ENCODE measurements at places on chromosomes 11 and 22.

DNA sequence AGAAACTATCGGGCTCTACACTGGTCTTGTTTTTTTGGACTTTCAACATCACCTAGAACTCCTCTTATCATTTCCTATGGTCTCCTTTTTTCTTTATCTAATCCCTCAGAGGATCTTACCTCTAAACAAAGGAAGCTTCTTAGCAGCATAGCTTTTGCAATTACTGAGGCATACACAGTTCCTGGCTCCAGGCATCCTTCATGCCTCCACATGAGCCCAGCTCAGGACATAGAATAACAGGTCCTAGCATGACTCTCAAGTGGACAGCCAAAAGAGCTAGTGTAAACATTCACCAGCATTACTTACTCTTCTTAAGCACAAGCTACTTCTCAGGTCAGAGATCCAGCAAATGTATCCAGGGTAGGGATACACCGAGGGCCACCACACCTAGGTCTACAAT is 17.1 kb downstream of the CFAP300 start:
- H3K4me1 ChIP-seq = no peaks in the 10 kb centered on the region
- no peaks in the 10 kb centered on the region for H3K36me3 ChIP-seq
- DNase-seq = no peak

DNA sequence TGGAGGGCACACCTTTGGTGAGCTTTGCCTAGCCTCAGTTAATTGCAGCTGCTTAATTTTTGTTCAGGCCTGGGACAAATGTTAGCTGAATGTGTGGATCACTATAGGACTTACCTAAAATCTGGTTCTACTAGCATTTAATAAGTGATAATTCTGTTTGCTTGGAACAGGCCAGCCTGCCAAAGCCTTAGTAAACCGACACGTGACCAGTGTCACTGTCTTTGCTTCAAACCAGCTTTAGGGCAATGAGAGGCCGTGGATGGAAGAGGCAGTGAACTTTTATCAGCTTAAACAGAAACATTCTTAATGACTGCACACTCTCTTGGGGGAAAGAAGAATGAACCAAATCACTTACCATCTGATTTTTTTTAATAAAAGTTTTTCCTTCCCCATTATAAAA is 10.8 kb downstream of the PARVA start:
- no peak overlapping the region for H3K4me3 ChIP-seq
- DNase-seq = no peak
- no peak overlapping the region for H3K27ac ChIP-seq
- no peaks in the 10 kb centered on the region for H3K4me1 ChIP-seq
- H3K27me3 ChIP-seq = no peaks in the 10 kb centered on the region

GRCh38 chr22:39316440-39317083 is 2.9 kb downstream of the RPL3 start:
- peaks cover 54% of the 10 kb centered on the region for H3K36me3 ChIP-seq
- no peaks in the 10 kb centered on the region for H3K27me3 ChIP-seq
- no peak for DNase-seq
- H3K27ac ChIP-seq = peak overlapping the region; percentile 61
- H3K4me3 ChIP-seq = no peak overlapping the region

DNA sequence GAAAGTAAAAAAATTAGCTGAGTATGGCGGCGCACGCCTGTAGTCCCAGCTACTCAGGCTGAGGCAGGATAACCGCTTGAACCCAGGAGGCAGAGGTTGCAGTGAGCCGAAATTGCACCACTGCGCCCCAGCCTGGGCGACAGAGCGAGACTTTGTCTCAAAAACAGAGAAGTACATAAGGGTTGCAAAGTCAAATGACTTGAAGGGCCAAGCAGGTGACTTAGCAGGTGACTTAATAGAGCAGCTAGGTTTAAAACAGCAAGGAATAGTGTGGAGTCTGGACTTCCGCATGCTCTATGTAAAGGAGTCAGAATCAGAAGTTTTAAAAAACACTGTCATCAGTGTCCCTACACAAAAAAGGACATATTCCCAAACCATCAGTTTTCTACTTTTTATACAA is 31.7 kb downstream of the EP300 start:
- no peaks in the 10 kb centered on the region for H3K4me1 ChIP-seq
- no peak overlapping the region for H3K4me3 ChIP-seq
- H3K27ac ChIP-seq = no peak overlapping the region
- no peak for DNase-seq

- no peaks in the 10 kb centered on the region for H3K36me3 ChIP-seq
- H3K4me1 ChIP-seq = peaks cover 25% of the 10 kb centered on the region
- no peak overlapping the region for H3K27ac ChIP-seq
- no peak overlapping the region for H3K4me3 ChIP-seq
- no peak for DNase-seq
- H3K27me3 ChIP-seq = no peaks in the 10 kb centered on the region
Measured at GRCh38 chr11:93481696-93482095, 61.5 kb downstream of the SMCO4 start.

- H3K27ac ChIP-seq = no peak within 1 kb of the TSS
- H3K4me1 ChIP-seq = no peaks in the 10 kb centered on the region
- DNase-seq = peak; percentile 88
- H3K27me3 ChIP-seq = peaks cover 1% of the 10 kb centered on the region
Measured at GRCh38 chr11:30586251-30587144, at the start of gene MPPED2. TSS of gene MPPED2 (minus strand) at chr11:30586353. CDS start at chr11:30580373, 5,980 bp downstream.

DNA sequence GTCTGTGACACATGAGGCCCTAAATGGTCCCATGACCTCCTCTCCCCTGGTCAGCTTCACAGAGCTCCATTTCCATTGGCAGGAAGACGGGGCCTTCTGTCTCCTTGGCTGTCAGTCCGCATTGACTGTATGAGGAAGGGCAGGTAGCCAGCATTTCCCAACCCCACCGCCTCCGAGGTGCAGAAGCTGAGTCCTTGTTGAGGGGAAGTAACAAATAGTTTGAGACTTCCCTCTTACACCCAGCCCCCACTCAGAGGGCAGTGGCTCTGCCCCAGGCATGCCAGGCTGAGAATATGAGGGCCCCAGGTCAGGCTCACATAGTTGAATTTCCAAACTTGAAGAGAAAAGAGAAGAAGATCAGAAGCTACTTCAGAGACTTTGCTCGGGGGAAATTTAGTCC is 611.1 kb downstream of the BRD1 start:
- no peak for DNase-seq
- no peaks in the 10 kb centered on the region for H3K4me1 ChIP-seq
- H3K27ac ChIP-seq = no peak overlapping the region
- no peaks in the 10 kb centered on the region for H3K36me3 ChIP-seq
- H3K27me3 ChIP-seq = no peaks in the 10 kb centered on the region

- H3K27me3 ChIP-seq = no peaks in the 10 kb centered on the region
- H3K4me3 ChIP-seq = no peak overlapping the region
- H3K36me3 ChIP-seq = no peaks in the 10 kb centered on the region
- H3K27ac ChIP-seq = no peak overlapping the region
- no peaks in the 10 kb centered on the region for H3K4me1 ChIP-seq
Measured at GRCh38 chr11:23780231-23780630, 716.6 kb upstream of the LUZP2 start.

- H3K4me3 ChIP-seq = no peak overlapping the region
- H3K27me3 ChIP-seq = no peaks in the 10 kb centered on the region
- no peak for DNase-seq
- peaks cover 29% of the 10 kb centered on the region for H3K36me3 ChIP-seq
Measured at GRCh38 chr11:59200423-59200746, 12.3 kb downstream of the MPEG1 start.

DNA sequence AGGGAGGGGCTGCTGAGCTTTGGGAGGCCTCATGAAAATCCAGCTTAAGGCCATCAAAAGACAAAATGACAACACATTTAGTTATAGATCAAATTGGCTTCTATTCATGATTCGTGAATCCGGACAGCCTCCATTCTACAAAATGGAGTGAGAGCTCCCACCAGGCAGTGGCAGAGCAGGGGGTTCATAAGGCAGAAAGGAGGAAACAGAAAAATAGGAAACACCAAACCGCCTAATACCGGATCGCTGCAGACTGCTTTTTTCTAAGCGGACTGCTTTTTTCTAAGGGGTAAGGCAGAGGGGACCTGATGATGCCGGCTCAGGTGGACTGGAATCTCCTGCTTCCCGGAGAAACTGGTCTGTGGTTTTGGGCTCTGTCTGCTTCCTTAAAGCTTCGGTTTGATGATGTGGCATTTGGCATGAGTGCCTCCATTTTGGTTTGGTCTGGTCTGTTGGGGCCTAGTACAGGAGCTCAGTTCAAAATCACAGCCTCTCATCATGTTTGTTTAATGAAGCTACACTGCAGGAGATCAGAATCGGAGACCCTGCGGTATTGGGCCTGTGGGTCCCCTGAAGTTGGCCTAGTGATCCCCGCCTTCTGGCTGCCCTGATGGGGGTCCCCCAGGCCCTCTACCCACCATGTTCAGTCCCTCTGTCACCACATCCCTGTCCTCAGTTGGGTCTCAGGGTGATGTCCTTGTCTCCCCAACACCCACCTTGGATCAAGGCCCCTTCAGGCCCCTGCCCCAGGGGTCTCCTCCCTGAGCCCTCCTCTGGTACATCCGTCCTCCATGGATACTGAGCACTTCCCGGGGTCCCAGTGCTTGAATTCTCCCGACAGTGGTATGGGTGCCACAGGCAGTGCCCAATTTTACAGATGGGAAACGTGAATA is 1.2 kb downstream of the ALDH3B1 start:
- H3K27ac ChIP-seq = no peak overlapping the region
- no peak for DNase-seq
- H3K27me3 ChIP-seq = no peaks in the 10 kb centered on the region
- no peak overlapping the region for H3K4me3 ChIP-seq
- peaks cover 15% of the 10 kb centered on the region for H3K4me1 ChIP-seq
- H3K36me3 ChIP-seq = no peaks in the 10 kb centered on the region

- no peak for DNase-seq
- no peak overlapping the region for H3K27ac ChIP-seq
- H3K4me3 ChIP-seq = no peak overlapping the region
- no peaks in the 10 kb centered on the region for H3K36me3 ChIP-seq
Measured at GRCh38 chr22:41417622-41418390, 28.8 kb downstream of the TOB2 start.

DNA sequence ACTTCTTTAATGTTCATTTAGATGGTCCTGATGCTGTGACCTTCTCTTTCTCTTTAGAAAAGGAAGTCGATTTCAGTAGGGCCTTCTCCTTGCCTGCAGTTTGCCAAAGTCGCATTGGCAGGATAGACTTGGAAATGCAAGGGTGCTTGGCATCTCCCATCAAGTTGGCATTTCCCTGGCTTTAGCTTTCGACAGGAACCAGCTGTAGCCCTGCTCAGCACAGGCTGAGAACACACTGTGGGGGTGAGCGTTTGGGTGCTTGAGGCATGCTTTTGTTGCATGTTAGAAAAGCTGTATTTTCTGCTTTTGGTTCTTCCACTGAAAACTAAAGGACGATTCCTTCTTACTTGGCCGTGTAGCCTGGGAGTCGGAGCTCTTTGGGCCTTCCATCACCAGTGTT is 37.7 kb downstream of the LDLRAD3 start:
- no peak overlapping the region for H3K4me3 ChIP-seq
- H3K27me3 ChIP-seq = no peaks in the 10 kb centered on the region

GRCh38 chr11:95699631-95700470 is 89.7 kb downstream of the FAM76B start:
- no peaks in the 10 kb centered on the region for H3K27me3 ChIP-seq
- H3K27ac ChIP-seq = no peak overlapping the region
- H3K36me3 ChIP-seq = no peaks in the 10 kb centered on the region
- no peak overlapping the region for H3K4me3 ChIP-seq

GRCh38 chr11:100978442-100978841 is 151.2 kb downstream of the PGR start:
- no peak overlapping the region for H3K4me3 ChIP-seq
- no peak for DNase-seq
- peaks cover 25% of the 10 kb centered on the region for H3K36me3 ChIP-seq
- no peak overlapping the region for H3K27ac ChIP-seq

- H3K4me3 ChIP-seq = peak overlapping the region; percentile 88
- H3K27ac ChIP-seq = no peak overlapping the region
- H3K4me1 ChIP-seq = no peaks in the 10 kb centered on the region
- no peaks in the 10 kb centered on the region for H3K36me3 ChIP-seq
- H3K27me3 ChIP-seq = peaks cover 29% of the 10 kb centered on the region
Measured at GRCh38 chr11:30585892-30586250, 282 bp downstream of the MPPED2 start.
